ENCODE measurements at places on chromosomes 4 and X.

DNA sequence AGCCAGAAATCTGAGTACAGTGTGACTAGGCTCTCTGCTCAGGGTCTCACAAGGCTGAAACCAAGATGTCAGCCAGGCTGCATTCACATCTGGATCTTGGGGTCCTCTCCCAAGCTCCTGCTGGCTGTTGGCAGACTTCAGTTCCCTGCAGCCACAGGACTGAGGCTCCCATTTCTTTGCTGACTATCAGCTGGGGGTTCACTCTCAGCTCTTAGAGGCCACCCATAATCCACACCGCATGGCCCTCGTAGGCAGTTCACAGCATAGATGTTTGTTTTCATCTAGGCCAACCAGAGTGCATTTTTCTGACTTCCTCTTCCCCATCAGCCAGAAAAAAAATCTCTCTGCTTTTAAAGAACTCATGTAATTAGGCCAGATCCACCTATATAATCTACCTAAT is 8.2 kb upstream of the WDR44 start:
- DNase-seq = no peak

DNA sequence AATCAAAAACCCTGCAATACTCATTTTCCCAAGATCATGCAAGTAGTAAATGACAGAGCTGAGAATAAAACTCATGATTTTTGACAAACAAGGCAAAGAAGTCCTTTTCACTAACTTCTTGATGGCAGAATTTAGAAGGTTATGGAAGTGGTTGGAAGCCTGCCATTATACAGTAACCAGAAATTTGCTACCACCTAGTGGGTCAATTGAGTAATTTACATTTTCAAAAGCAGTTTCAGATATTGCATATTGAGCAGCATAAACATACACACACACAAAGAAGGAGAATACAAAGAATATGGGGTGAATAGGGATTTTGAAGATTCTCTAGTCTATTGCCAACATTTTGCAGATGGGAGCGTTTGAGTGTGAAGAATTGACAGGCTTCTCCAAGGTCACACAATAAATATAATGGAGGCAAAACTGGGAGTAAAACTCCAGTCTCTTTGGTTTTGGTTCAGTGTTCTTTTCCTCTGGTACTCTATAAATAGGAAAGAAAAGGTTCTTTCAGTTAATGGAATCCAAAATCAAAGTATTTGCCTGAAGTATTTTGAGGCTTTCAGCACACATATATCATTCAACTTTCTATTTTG is 70.2 kb downstream of the GC start:
- DNase-seq = peak; percentile 30

GRCh38 chrX:154738011-154738738 is 12.7 kb downstream of the GAB3 start:
- DNase-seq = no peak

- DNase-seq = no peak
These were observed 6.5 kb downstream of the BEX3 start for GRCh38 chrX:103382877-103383276.

- no peak for DNase-seq
These were observed 135.4 kb downstream of the CRLF2 start for GRCh38 chrX:1076871-1077651.

DNA sequence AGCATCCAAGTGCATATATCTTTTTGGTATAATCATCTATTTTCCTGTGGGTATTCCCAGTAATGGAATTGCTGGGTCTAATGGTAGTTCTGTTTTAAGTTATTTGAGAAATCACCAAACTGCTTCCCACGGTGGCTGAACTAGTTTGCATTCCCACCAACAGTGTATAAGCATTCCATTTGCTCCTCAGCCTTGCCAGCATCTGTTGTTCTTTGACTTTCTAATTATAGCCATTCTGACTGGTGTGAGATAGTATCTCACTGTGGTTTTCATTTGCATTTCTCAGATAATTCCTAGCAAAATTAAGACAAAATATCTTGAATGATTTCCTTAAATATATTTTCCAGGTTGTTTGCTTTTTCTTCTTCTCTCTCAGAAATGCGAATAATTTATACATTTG is 341.1 kb downstream of the GBA3 start:
- no peak for DNase-seq

- no peak for DNase-seq
These were observed 263.5 kb downstream of the AFF2 start for GRCh38 chrX:148763896-148764295.

DNA sequence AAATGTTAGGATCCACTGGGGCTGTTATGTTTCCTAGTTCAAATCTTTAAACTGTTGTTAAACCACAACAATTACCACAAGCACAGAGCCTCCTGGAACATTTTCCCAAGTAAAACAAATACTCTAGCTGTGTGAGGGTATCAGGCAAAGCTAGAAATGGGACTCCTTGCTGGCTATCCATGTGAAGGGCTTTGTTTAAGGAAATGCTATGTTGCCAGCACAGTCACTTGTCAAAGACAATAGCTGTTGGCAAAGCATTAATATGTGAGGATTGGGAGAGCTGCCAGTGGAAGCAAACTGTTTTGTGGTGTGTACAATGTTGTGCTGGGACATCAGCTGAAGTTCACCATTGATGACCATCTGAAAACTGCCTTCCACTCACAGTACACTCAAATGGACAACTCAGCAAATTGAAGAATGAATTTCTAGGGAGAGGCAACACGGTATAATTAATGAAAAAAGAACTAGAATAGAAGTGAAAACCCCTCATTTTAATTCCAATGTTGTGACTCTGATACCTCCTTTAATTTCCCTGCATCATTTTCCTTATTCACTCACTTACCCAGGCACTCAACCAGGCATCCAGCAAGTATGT is 100.8 kb downstream of the ANXA3 start:
- no peak for DNase-seq

DNA sequence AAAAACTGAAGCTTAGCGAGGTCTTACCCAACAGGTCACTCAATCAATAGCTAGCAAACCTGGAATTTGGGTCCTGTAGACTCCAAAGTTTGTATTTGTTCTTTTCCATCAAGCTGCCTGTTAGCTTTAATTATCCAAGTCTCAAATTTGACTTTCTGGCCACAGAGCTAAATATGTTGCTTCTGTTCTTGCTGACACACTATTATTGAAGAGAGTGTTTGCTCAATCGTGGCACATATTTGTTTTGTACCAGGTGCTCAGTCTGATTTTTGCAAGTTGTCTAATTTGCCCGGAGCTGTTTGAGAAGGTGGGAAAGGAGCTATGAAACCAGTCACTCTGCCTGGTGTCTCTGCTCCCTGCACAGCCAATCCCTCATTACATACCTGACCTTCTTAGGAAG is 41.7 kb upstream of the FRMD7 start:
- DNase-seq = no peak

GRCh38 chr4:8114456-8115202 is 44.0 kb downstream of the ABLIM2 start:
- DNase-seq = no peak

DNA sequence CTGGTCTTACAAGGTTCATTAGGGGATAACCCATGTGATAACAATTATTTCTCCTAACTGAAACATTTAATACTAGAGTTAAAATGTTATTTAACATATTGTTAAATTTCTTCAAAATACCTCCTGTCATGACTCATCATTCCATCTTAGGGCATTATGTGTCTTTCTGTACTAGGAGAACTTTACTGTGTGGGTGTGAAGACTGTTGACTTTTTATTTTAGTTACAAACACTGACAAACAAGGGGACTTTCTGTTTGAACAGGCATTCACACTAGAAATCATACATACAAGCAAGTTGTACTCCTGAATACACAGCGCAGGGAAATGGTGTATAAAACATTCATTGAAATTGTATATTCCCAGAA is 175.9 kb downstream of the FBXW7 start:
- no peak for DNase-seq

GRCh38 chrX:110276778-110277177 is 41.1 kb downstream of the AMMECR1 start:
- peak; percentile 31 for DNase-seq

DNA sequence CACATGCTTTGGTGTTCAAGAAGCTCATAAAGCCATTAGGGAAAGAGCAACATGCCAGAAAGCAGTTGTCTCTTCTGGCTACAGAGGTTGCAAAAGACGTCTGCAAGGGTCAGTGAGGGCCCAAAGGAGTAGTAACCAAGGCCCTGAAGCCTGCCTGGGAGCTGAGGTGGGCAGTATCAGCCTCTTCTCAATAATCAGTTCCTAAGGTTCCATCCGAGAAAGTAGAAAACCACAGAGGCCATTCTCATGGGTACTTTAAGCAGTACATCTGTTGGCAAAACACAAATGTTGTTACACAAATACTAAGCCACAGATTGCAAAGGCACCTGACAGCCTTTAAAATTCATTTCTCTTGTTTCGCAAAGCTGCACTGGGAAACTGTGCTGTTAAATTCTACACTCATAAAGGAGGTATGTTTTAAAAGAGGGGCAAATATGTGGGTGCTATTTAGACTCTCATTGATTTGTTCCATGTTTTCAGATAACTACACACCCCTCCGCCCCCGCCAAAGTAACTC is 37.7 kb downstream of the MECP2 start:
- DNase-seq = no peak

DNA sequence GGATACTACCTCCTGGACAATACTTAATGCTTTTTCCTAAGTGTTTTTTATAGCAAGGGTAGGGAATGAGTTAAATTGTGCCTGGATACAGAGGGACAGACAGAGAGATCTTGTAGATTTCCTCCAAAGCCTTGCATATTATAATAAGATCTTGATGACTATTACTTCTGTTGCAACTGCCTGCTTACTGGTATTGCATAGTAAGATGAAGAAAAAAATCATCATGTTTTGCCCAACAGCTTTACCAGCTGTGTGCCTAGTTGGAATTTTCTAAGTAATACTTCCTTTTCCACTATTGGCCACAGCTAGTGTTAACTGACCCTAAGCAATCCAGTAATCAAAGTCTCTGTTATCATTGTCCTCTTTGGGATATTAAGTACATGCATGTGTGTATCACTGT is 139.0 kb downstream of the DCK start:
- DNase-seq = no peak

DNA sequence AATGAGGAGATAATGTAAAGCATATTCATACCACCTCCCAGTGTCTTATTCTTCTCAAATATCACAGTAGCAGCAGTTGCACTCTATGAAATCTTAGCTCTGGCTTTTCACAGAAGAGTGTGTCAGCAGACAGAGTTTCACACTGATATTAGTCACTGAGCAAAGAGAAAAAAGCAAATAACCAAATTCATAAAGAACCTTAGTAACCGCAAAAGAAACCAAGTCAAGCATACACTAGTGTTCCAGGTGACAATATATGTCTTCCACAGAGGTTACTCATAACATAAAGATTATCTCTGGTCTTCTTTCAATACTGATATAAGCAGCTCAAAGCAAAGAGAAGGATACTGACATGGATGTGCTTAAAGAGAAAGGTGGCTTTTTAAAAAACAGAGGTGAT is 181.7 kb upstream of the EDNRA start:
- no peak for DNase-seq

- DNase-seq = peak; percentile 63
These were observed 25.5 kb downstream of the CDKN2AIP start for GRCh38 chr4:183469936-183470335.

DNA sequence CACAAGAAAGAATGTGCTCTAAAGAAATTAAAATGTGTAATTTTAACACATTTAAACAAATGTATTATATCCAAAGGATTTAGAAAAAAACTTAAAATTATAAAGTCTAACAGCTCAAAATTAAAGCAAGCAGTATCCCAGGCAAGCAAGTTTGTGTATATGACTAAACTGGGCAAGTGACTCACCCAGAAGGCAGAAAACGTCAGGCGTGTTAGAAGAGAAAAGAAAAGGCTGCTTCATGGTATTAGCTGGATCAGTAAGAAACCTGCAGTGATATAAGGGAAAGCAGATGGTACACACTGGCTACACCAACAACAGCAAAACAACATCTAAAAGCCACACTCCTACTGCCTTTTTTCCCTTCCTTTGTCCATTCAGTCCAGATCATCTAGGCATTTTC is 250.6 kb upstream of the NDST3 start:
- DNase-seq = no peak

DNA sequence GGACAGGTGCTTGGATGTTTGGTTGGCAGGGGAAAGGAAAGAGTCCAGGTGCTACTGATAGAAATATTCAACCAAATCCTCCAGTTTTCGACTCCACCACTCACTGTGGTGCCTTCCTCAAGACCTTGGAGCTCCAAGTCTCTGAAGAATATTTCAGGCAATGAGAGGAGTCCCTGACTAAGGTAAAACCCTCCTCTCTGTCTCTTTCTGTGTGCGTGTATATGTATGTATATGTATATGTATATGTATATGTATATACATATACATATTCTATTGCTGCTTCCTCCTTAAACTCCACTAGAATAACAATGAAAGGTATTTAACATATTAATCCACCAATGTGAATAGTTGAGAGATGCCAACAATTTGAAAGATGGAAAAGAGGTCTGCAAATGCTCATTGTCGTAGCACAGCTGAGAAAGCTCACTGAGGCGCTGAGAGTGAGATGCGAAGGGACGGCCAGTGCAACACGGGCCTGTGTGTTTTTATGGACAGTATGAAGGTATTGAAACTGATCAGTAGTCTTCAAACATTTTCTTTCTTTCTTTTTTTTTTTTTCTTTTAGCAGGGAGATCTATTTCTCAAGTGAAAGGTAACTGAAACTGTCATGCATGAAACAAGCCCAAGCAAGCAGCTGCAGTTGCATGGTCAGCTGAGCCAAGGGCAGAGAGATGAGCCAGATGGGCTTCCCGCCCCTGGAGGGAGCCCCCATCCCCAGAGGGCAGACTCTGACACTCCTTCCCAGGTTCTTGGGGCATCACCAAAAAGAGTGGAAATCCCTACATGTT is 41.1 kb upstream of the HS3ST1 start:
- no peak for DNase-seq

DNA sequence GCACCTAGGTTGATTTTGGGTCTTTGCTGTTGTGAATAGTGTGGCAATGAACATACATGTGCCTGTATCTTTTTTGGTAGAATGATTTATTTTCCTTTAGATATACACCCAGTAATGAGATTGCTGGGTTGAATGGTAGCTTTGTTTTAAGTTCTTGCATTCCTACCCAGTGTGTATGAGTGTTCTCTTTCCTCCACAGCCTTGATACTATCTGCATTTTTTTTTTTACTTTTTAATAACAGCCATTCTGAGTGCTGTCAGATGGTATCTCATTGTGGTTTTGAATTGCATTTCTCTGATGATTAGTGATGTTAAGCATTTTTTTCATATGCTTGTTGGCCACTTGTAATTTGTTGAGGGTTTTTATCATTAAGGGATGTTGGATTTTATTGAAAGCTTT is 351.8 kb upstream of the GNPDA2 start:
- no peak for DNase-seq

DNA sequence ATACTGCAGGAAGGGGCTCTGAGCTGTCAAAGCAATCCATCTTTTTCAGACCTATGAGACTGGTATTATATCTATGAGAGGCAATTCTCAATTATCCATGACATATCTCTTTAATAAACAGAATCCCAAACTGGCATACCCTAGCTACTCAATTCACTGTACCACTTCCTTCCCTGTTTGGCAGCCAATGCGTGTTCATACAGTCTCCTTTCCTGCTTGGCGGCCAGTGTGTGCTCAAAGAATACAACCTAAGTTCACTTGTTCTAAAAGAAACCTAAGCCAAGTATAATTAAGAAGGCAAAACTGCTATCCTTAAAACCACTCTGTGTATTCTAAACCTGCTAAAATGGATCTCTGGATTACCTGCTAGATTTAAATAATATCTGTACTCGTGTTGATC is 38.3 kb downstream of the ARHGEF9 start:
- DNase-seq = no peak

Measured in Caki2 (cell line).